Epithelial cell of proximal tubule (primary cell): ENCODE measurements at places on chromosomes 11 and 22. TPM values are rescaled to one million over a fixed set of nuclear protein-coding genes. Genes with fewer than 3 reads are reported as not detected.

Gene NADSYN1
- total RNA-seq = 43.8 and 72.8 TPM in 2 replicates

Gene IGSF9B
- total RNA-seq = 0.22 and 1.0 TPM in 2 replicates

Gene OR8B8
- not detected in 2 replicates for total RNA-seq

Gene CRYBA4
- not detected in 2 replicates for total RNA-seq

Gene FGF3
- not detected in 2 replicates for total RNA-seq

Gene LRRC55
- not detected in 2 replicates for total RNA-seq

Gene C11orf97
- total RNA-seq = not detected in 2 replicates

Gene SLC37A2
- 2.0 and 2.7 TPM in 2 replicates for total RNA-seq

Gene KCNC1
- not detected in 2 replicates for total RNA-seq

Gene HMGXB4
- total RNA-seq = 22.4 and 24.7 TPM in 2 replicates

Gene FSHB
- total RNA-seq = not detected in 2 replicates

Gene B3GAT1
- total RNA-seq = 0.07 TPM in 1 of 2 replicates, not detected in the other

Gene MS4A3
- total RNA-seq = not detected in 2 replicates

Gene UBQLN3
- total RNA-seq = not detected in 2 replicates

Gene ANKK1
- total RNA-seq = 0.17 TPM in 1 of 2 replicates, not detected in the other

Gene PGA5
- not detected in 2 replicates for total RNA-seq

Gene SCGB1C1
- not detected in 2 replicates for total RNA-seq

Gene LRRC74B
- not detected in 2 replicates for total RNA-seq
